Glomerular endothelial cell (primary cell): ENCODE measurements at places on chromosomes 12 and 14. TPM values are rescaled to one million over a fixed set of nuclear protein-coding genes. Genes with fewer than 3 reads are reported as not detected.

PMCH gene
- total RNA-seq, result not detected in 2 replicates

TAS2R8 gene
- total RNA-seq, result not detected in 2 replicates

ALX1 gene
- total RNA-seq, result 0.64 TPM in 1 of 2 replicates, not detected in the other

SOAT2 gene
- total RNA-seq, result not detected in 2 replicates

LMO3 gene
- not detected in 2 replicates for total RNA-seq

RPAP3 gene
- 17.4 and 17.8 TPM in 2 replicates for total RNA-seq

TEX52 gene
- total RNA-seq, result not detected in 2 replicates

PTCSC3 gene
- not detected in 2 replicates for total RNA-seq

AACS gene
- total RNA-seq, result 21.0 and 23.3 TPM in 2 replicates
